ENCODE measurements at places on chromosomes 4 and X.
A peak's percentile ranks its signal among the peaks of the same experiment; 100 is the strongest.

DNA sequence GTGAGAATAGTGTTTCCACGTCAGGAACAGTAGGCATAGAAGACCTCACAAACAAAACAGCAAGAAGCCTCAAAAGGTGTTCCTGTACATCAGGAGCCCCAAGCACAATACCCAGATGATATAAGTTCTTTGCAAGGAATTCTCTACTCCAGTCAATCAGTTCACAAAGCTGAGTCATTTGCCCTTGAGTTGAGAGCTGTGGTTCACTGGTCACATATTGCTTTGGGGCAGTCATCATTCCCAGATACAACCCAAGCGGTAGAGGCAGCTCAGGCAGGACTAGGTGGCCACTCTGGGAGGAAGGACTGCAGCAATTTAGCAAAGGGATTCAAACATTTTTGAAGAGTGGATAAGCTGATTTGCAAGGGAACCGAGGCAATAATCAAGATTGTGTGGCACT, 551.5 kb upstream of the ZFP42 start:
- DNase-seq, result no peak

GRCh38 chr4:4655901-4656300, 114.1 kb upstream of the STX18 start:
- DNase-seq, result no peak

GRCh38 chr4:160184884-160185283, 1082.0 kb downstream of the RAPGEF2 start:
- DNase-seq, result no peak

DNA sequence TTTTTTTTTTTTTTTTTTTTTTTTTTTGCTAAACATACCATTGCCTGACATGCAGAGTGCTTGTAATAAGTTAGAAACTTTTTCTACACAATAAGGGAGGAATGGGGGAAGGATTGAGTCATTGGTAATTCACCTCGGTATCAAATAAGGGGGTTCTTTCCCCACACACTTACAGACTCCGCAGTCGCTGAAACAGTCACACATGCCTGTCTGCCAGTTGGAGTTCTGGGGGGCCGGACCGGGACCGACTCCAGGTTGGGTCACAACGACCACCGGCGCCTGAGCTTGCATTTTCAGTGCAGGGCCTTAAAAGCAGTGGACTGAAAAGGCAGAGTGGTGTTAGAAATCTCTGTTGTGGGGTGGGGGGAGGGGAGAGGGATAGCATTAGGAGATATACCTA, 6.9 kb downstream of the PLAC8 start:
- DNase-seq, result no peak

DNA sequence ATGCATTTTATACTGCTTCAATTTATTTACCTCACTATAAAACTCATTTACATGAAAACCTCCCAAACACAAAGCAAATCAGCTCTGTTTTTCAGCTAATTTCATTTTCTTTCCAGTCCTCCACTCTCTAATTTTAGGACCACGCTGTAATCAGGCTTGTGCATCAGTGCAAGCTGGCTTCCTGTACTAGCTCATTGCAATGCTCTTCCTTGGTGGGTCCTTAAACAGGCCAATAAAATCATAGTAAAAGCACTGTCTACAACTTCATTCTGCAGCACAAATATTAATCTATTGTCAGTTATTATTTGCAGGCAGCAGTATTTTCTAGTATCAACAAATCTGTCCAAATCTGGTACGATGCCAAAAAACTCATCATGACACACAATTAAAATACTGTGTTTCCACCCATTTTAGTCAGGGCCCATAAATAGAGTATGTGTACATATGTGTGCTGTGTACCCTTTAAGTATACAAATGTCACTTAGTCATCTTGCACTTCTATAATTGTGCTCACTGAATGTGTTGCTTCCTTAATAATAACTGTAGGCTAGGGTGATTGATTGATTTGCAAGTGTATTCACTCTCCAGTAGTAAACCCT, 178.2 kb upstream of the HCCS start:
- no peak for DNase-seq

DNA sequence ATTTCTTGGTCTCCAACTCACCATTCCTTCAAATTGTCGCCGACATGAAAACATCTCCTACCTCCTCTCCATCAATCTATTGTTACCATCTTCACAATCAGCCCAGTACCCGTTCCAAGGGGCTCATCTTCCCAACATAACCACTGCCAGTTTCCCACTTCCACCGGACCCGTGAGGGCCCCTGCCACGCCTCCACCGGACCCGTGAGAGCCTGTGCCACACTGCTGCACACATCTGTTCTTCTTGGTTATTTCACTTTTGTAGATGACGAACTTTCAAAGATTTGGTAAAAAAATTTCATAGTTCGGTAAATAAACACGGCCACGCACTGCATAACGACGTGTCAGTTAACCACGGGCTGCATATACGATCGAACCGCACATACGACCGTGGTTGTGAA, 65.0 kb downstream of the FAT1 start:
- no peak for DNase-seq

DNA sequence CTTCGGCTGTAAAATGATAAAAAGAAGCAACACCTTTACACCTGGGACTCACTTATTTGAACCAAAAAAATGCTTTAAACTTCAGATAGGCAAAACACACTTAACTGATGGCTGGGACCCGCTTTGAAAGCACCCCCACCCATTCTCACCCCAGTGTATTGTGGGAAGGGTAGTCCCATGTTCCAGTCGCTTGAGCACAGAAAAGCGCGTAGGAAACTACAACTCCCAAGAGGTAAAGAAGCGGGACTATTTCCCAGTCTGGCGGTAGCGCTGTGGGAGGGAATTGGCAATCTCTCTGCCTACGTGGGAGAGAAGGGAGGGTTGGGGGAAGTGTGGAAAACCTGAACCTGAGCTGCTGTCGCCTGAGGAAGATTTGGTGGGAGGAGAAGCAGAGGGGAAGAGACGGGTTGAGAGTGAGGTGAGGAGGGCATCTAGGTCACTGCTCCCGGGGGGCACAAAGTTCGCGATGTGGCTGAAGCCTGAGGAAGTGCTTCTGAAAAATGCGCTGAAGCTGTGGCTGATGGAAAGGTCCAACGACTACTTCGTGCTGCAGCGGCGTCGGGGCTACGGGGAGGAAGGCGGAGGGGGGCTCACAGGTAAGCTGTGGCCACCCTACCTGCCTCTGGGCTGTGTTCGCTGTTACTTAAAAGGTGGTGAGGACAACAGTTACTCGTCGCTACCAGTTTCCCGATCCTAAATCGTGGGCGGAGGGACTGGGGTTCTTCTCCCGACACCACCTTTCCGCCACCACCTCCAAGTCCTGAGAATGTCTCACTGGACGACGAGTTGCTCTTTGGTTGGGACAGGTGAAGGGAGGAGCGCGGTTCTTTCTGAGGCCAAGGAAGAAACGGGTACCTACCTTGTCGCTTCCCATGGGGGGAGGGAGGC, at the start of gene TBC1D8B:
Gene TBC1D8B (plus strand): TSS at position 286 of the 888 bp plus-strand sequence. CDS start 181 bp downstream, at position 467.
- DNase-seq, result peak; percentile 67

DNA sequence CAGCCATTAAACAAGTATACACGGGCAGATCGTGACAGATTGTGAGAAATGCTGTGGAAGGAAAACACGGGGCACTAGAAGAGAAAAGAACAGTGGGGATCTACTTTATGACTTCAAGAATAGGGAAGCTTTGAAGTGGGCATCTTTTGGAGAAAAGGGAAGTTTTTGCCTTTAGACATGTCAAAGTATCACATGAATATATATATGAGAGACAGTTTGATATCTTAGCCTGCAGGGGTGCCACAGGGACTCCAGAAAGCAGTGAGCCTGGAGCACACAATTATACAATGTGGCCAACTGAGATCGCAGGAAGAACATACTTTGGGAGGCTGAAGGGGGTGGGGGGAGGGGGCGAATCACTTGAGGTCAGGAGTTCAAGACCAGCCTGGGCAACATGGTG, 35.7 kb downstream of the RELL1 start:
- no peak for DNase-seq

- no peak for DNase-seq
Observed at GRCh38 chr4:79585834-79586233, 177.8 kb upstream of the GK2 start.

GRCh38 chr4:56742080-56742871, 61.2 kb upstream of the HOPX start:
- DNase-seq, result no peak

GRCh38 chrX:120281761-120282160, 29.5 kb downstream of the TMEM255A start:
- DNase-seq, result no peak

GRCh38 chrX:10989386-10989785, 121.7 kb upstream of the HCCS start:
- DNase-seq, result peak; percentile 23

- no peak for DNase-seq
Observed at GRCh38 chr4:26369581-26369980, 48.8 kb downstream of the RBPJ start.

- no peak for DNase-seq
Observed at GRCh38 chrX:105477351-105477750, 256.9 kb upstream of the TEX13A start.

DNA sequence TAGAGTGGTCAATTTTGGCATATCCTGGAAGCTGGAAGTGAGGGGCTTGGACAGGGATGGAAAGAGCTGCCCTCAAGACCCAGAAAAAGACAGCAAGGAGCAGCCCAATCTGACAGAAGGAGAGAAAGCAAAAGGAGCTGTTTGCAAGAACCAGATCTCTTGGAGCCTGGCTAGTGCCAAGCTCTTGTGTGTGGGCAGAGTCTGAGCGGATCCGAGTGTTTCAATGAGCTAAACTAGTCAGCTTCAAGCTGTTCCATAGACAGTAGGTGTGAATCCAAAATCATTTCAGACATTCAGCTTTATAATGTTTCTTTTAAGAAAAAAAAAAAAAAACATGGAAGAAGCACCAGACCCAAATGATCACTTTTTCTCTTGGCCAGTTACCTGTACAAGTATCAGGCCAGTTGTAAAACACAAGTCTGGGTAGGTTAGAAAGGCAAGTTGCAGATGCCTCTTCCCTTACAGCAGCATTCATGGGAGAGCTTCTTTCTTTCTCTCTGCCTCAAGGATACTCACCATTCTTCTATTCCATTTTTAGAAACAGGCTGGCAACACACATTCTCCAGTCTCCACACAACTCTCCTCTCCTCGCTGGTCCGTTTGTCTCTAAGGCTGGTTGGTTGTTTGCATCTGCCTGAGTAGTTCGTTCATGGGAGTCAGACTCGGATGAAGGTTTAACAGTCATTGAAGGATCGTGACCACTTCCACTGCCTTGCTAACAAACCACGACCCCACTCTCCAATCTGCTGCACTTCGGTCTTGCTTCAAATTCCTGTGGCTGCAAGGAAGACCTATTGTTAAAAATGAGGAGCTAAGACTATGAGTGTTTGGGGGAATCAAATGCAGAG, 105.2 kb upstream of the GATB start:
- no peak for DNase-seq

- DNase-seq, result no peak
Observed at GRCh38 chr4:104752337-104752736, 257.6 kb upstream of the CXXC4 start.

DNA sequence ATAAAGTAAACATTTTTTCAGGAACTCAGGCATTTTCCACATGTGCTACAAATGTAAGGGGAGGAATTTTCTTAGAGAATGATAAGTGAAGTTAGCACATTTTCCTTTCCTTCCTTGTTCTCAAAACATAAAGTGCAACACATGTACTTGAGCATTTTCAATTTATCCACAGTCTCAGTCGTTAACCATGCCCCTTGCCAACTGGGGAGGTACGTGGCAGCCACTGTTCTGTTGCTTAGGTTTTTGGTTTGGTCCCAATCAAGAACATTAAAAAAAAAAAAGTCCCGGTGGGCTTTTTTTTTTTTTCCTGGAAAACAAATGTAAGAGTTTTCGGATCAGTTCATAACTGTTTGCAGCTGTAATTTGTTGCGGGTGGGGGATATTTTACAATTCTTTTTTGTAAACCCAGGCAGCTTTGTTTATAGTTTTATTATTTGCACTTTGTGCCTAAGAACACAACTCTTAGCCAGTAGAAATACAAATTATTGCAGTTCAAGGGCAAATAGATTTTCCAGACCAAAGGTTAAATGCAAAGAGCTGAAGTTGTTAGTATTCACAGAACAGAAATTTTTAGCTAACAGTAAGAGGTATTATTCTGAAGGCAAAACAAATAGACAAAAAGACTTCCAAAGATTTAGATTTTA, 112.1 kb upstream of the NAP1L5 start:
- DNase-seq, result no peak

- DNase-seq, result no peak
Observed at GRCh38 chr4:176504118-176504517, 184.4 kb downstream of the SPCS3 start.

DNA sequence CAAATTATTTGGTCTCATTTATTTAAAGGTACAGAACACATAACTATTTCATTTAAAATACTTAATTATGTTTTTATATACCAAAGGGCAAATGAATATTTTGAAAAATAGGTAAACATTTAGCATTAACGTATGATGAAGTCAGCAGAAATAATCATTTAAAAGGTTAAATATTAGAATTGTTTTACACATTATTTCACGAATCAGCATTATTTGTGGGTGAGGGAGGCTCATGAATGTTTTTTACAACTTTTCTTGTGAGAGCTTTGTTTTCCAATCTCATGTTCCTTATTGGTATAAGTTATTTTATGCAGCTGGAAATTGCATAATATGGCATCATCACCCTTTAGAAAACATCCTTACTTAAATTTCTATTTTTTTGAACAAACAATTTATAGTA, 73.9 kb upstream of the FSTL5 start:
- DNase-seq, result no peak

GRCh38 chrX:22338740-22339139, 66.0 kb downstream of the CBLL2 start:
- DNase-seq, result no peak

DNA sequence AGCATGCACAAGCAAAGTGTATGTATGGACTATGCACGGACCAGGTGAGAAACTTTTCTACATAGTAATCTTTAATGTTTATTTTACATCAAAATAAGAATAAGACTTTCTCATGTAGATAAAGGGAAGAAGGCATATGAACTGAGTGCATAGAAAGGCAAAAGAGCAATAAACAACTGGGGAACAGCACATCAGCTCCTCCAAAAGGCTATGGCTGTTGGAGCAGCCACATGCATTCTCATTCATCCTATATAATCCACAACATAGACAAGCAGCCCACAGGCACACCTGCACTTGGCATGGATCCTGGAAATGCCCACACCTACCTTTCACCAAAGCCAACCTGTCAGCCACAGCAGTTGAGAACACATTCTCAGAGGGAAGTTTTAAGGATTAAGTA, 586.9 kb upstream of the INTU start:
- DNase-seq, result no peak

DNA sequence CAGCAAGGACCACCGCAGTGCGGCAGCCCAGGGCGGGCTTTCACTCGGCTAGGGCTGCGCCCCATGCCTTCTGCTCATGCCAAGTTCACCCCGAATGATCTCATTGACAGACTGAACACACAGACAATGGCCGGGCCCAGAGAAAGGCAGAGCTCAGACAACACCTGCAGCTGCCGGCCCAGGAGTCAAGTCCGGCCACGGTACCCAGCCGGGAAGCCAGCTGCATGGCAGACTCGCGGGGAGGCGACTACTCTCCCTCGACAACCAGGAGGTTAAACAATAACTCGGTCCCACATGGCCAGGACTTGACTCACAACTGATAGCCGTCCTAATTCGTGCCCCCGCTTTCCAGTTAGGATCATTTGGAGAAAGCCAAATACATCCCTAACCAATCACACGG, 50.4 kb downstream of the ABLIM2 start:
- DNase-seq, result no peak

GRCh38 chr4:78693777-78694456, 82.2 kb upstream of the BMP2K start:
- no peak for DNase-seq

- no peak for DNase-seq
Observed at GRCh38 chrX:53223068-53223693, 1.8 kb downstream of the KDM5C start.

- DNase-seq, result no peak
Observed at GRCh38 chr4:8368061-8368481, 72.5 kb downstream of the ACOX3 start.
